ENCODE measurements at places on chromosomes 4 and X. TPM values are rescaled to one million over a fixed set of nuclear protein-coding genes. Genes with fewer than 3 reads are reported as not detected.

Gene SLITRK4
- total RNA-seq, result 1.6 TPM

- no peak for DNase-seq
Measured at GRCh38 chr4:8577046-8577445, 3.1 kb upstream of the GPR78 start.

Gene ARMCX5
- total RNA-seq, result 22.0 TPM

- no peak for DNase-seq
Measured at GRCh38 chr4:82733636-82734035, 65.0 kb downstream of the SCD5 start.

DNA sequence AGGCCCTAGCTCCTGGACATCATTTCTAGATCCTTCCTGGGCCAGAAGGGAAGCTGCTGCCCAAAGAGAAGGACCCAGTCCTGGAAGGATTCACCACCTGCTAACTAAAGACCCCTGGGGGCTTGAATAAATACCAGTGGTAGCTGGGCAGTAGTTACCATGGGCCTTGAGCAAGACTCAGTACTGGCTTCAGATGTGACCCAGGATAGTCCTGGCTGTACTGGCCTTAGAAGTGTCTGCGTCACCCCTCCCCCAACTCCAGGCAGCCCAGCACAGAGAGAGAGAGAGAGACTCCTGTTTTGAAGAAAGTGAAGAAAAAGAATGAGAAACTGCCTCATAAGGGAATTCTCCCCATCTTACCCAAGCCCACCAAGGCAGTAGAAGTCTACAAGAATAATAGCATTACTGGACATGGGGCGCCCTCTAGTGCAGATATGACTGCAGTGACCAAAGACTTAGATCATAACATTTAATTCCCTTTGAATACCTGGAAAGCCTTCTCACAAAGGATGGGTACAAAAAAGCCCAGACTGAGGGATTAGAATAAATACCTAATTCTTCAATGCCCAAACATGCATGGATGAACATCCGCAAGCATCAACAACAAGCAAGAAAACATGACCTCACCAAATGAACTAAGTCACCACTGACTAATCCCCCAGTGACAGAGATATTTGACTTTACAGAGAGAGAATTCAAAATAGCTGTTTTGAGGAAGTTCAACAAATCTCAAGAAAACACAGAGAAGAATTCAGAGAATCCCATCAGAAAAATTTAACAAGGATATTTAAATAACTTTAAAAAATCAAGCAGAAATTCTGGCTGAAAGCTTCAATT is 171.8 kb downstream of the HNRNPD start:
- peak; percentile 5 for DNase-seq

DNA sequence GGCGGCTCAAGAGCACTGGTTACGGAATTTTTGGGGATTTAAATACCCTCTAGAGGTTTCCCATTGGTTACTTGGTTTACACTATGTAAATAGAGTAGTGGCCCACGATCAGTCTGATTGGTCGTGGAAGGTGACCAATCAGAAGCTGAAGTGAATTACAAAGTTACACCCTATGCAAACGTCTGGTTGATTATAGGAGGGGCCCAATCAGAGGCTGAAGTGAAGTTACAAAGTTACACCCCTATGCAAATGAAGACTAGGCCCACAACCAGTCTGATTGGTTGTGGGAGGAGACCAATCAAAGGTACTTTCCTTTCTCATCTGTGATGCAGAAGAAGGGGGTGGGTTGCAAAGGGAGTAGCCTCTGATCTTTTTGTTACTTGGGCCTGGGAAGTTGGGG is 45.1 kb upstream of the HSD17B10 start:
- no peak for DNase-seq

DNA sequence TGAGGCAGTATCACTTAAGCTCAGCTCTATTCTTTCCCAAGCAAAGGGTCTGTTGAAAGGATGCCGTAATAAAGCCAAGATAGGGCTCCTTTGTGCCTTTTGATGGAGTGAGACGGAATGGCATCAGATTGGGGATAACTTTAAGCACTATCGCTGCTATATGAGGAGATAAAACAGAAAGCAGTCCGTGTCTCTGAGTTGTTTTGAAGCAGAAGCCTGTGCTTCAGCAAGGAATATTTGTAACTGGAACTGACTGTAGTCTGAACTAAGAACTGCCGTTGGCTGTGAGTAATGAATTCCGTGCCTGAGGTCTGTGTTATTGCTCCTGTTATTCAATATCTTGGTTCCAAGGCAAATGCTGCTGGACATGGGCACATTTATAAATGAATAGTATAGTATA is 297.4 kb downstream of the ANKRD50 start:
- no peak for DNase-seq

Gene PLXNB3
- total RNA-seq, result 5.5 TPM

Gene CYP4V2
- total RNA-seq, result 3.1 TPM

- no peak for DNase-seq
Measured at GRCh38 chr4:182835006-182835740, 82.0 kb downstream of the DCTD start.

GRCh38 chr4:75498041-75498440 is 16.2 kb downstream of the RCHY1 start:
- no peak for DNase-seq

Gene KANTR
- total RNA-seq, result 4.6 TPM

Gene FREM3
- 0.18 TPM for total RNA-seq
